ENCODE measurements at places on chromosomes 12 and 14.

- DNase-seq: no peak
Measured at GRCh38 chr14:52268279-52269061, 972 bp downstream of the PTGDR start.

DNA sequence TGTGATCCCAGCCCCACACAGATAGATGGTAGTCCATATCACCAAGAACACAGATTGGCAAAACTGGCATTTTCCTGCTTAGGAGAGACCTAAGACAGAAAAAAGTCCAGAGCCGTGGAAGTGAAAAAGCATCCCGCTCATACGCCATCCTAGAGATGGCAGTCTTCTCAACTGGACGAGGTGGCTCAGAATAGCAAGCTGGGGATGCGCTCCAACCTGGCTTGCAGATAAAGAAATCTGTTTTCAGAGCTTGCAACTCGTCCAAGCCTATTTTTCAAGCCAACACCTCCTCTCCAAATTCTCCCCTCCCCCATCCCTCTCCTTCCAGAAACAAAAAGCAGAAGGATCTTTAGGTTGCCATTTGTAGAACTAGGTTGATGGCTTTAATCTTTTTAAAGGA, 74.3 kb upstream of the OTX2 start:
- DNase-seq: no peak

- no peak for DNase-seq
Measured at GRCh38 chr12:108193917-108194316, 64.8 kb downstream of the WSCD2 start.

DNA sequence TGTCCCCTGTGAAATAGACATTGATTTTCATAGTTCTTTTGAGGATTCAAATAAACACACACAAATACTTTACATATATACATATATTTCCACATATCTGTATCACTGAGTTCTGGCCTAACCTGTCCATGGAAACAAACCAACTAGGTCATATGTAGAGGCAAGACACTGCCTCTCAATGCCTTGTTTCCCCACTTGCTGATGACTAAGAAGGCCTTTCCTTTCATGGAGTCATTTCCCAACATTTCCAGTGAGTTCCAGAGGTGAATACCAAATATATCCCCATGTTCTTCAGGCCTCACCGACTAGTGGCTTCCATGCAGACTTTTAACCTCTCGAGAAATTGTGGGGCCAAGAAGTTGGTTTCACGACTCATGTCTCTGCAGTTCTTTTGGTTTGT, 120.8 kb downstream of the DNAI7 start:
- no peak for DNase-seq

DNA sequence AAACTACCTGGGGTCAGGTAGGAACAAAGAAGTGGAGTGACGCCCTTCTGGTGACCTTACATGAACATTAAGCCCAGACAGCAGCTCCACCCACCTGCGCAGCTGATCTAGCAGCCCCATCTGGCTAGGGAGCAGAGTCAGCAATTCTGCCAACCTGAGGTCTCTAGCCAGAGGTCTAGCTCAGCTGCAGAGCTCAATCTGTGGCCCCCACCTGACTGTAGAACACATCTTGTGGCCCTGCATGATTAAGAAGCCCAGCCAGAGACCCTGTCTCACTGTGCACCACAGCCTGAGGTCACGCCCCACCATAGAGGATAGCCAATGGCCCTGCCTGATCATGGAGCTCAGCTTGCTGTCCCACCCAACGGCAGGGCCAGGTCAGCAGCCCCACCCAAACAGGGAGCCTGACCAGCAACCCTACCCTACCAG, 50.6 kb upstream of the HIGD1C start:
- DNase-seq: no peak

DNA sequence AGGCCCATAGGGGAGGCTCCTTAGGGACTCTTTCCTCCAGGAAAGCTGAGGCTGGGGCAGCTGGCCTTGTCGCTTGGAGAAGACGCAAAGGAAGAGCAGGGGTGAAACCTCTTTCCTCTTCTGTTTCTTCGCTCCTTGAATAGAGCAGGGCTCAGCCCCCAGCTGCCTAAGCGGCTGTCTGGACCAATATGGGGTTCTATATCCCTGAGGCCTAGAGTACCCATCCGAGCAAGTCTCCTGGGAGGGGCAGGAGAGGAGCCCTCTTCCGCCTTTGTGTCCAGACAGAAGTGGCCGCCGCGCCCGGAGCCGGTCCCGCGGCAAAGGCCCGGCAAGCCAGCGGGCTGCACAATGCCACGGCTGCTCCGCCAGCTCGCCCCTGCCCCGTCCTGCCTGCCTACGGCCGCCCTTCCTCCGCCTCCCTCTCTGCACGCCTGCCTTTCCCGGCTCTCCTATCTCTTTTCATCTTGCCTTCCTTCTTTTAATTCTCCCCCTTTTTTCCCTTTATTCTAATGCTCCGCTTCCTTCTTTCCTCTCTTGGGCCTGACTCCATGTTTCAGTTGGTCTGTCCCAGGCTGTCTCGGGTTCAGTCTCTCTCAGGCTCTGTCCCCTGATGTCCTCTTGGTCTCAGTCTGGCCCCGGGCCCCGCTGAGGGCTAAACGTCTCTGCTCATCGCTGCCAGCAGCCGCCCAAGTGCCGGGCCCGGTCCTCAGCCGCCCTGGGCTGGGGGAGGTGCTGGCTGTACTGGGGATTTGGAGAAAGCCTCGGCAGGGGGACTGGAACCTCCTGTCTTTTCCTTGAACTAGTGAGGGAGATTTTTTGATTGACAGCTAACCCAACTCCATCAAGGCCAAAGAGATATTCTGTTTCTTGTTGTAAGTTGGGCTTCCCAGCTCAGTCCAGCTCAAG, 2.5 kb upstream of the HOXC9 start:
- no peak for DNase-seq

GRCh38 chr14:73800970-73801515, 50.6 kb upstream of the PTGR2 start:
- DNase-seq: no peak

- DNase-seq: no peak
Measured at GRCh38 chr12:3225796-3226180, 148.6 kb downstream of the TSPAN9 start.

- DNase-seq: no peak
Measured at GRCh38 chr14:37278636-37279538, 81.2 kb downstream of the MIPOL1 start.

Measured in stimulated activated CD4-positive, alpha-beta T cell treated with anti-CD3 and anti-CD28 coated beads, Interleukin-1b, Interleukin-23, amount 100 ng/mL, for 24 hours (primary cell).